ENCODE measurements at places on chromosomes 7 and 10.

GRCh38 chr10:76012716-76013327 lies 581.4 kb downstream of the LRMDA start:
- no peak for DNase-seq

GRCh38 chr10:4596951-4597350 lies 229.1 kb upstream of the AKR1E2 start:
- DNase-seq: no peak

DNA sequence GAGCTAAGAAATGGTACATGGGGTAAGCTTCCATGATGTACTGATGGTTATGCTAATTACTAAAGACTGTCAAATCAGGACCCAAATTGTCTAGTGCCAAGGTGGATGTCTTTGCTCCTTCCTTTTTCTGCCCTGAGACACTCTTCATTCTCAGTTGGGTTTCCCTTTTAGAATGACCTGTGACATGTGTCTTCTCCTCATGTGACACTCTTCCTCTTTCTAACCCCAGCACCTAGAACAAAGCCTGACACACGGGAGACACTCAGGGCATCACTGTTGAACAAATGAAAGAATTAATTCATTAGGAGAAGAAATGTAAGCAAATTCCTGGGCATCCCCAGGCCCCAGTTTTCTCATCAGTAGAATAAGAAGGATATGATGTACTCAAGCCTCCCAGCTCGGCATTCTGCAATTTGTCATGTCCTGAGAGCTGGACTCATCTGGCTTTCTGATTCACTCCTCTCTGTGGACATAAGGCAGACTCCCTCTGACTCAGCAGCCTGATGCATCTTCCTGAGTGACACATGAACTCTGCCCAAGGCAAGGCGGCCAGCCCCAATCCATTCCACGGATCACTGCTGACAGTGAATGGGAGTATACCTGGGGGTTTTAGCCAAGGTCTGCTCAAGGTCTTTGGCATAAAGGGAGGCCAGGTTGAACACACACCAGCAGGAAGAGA lies 473.8 kb downstream of the KCNMA1 start:
- no peak for DNase-seq

DNA sequence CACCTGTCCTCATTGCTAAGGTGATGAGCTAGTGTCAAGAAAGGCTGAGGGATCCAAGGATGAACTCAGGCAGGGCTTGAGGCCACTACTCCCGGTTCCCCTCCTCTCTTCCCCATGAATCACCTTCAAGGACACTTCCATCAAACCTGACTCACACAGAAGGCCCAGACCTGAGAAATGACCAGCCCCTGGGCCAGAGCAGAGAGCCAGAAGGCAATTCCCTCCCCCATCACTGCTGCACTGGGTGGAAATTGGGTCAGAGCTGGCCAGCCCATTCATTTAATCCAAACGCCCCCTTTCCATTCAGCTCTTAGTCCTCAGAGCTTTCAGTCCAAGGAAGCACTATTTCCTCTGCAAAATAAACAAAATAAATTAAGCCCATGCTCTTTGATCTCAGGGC lies 182.0 kb downstream of the KCNMA1 start:
- DNase-seq: no peak

GRCh38 chr10:127133672-127134500 lies 62.5 kb downstream of the INSYN2A start:
- no peak for DNase-seq

GRCh38 chr10:63103971-63104409 lies 29.1 kb upstream of the NRBF2 start:
- DNase-seq: no peak

GRCh38 chr7:148723166-148723559 lies 24.5 kb downstream of the CUL1 start:
- no peak for DNase-seq

Measured in cortex of kidney (tissue), 1 donor.